ENCODE measurements at places on chromosomes 4 and X.

DNA sequence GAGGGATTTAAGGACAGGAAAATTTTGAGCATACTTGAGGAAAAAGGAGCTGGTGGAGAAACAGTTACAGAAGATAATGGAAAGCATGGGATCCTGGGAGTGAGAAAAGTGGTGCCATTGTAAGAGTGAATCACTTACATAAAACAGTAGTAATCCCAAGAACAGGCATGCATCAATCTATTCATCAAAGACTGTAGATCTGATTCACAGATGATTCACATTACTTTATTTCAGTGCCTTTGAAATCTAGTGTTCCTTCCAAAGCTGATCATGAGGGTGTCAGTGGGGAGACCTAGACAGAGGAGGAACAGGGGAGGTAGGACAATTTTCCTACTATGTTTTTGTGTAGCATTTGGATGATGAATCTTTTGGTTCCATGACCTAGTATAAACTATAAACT, 102.7 kb downstream of the TAB3 start:
- no peak for DNase-seq

DNA sequence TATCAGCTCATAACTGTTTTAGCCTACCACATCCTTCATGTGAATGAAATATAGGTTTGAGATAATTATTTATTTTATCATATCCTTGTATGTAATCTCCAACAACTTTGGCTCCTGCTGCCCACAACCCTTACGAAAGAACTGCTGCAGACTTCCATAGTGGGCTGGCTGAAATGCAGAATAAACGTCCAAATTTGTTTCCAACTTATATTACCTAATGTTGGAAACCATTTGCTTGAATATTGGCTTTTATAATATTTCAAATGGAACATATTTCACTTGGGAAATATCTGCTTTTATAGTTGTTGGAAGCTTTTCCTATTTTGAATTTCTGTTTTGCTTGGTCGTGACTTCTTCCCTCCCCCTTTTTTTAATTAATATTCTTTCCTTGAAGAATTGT, 45.0 kb upstream of the ITM2A start:
- DNase-seq, result no peak

DNA sequence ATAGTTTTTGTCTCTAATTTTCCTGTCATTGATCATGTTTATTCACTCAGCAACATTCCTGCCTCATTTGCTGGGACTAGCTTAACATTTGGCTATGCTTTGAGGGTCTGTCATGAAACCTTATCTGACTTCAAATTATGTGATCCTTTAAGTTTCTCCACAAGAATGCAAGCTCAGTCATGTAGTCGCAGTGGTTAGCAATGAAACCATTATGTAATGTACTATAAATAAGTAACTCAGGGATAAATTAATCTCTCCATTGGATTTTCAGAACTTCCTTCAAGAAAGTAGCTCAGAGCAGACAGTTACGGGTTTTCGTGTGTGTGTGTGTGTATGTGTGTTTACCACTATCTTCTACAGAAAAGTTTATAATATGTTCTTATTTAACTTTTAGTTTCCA, 993.6 kb downstream of the ADGRL3 start:
- DNase-seq, result no peak

GRCh38 chr4:26120098-26120825, 200.6 kb upstream of the RBPJ start:
- DNase-seq, result no peak

DNA sequence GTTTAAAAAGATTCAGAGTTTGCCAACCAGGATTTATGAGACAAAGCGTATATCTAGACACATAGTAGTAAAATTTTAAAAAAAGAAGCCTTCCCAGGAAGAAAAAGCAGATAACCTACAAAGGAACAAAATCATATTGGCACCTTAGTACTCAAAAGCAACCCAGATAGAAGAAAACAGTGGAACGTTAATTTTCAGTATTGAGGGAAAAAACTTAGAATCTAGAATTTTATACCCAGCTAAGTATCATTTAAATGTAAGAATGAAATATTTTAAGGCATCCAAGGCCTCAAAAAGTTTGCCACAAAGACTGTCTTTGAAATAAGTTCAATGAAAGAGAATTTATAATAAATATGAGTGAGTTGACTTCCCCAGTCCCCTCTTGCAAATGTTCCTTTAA, 96.5 kb upstream of the EOLA2 start:
- DNase-seq, result no peak

- DNase-seq, result no peak
Observed at GRCh38 chr4:104063341-104063740, 343.6 kb upstream of the TACR3 start.

DNA sequence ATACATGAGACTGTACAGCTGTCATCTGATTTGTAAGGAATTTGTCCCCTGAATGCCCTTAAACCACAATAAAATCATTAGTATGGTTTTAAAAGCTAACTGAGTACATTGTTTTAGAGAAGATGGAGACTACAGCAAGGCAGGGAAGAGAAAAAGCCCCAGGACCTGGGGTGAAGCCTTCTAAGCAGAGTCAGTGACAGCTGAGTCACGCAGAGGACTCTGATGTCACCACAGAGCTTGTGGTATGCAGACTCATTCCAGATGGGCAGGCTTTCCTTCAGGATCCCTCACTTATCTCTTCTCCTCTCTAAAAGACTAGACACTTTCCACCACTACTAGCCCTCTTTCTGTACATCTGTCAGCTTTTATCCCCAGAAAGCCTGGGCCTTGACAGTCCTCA, 97.1 kb upstream of the ATOH1 start:
- peak; percentile 25 for DNase-seq

DNA sequence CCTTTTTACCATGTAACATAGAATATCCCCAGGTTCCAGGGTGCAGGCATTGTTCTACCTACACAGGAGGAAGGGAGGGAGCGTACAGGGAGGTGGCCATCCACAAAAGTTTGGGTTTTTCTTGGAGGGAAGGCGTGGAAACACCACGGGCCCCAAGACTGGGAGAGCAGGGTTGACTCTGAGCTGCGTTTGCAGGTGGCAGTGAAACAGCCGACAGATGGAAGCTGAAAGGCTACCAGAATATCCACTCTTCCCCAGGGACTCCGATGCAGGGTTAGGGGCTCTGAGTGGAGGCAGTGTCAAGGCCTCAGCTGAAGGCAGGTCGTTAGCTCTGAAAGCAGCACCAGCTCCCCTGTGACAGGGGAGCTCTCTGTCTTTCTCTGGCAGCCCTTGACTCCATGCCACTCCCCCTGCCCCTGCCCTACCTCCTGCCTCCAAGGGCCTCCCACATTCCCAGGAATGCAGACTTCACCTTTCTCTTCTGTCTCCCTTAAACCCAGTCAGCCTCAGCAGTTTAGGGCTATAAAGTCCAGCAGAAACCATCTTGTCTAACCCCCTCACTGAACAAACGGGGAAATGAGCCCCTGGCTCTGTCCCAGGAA, 14.0 kb upstream of the GLOD5 start:
- DNase-seq, result no peak

DNA sequence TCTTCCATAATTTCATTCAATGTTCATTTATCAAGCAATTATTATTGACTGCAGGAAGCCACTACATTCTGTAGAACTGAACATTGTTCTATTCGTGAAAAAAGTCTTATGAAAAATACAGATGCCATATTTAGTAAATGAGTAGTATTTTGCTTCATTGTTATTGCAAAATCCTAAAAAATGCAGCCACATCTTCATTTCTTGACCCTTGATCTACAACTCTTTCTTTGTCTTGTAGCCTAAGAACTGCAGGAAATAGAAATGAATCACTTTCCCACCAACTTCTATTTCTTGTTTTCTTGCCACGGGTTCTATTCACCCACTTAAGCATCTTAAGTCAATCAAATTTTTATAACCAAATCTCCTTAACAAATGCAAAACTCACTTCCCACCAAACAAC, 63.3 kb downstream of the KCNIP4 start:
- DNase-seq, result no peak

DNA sequence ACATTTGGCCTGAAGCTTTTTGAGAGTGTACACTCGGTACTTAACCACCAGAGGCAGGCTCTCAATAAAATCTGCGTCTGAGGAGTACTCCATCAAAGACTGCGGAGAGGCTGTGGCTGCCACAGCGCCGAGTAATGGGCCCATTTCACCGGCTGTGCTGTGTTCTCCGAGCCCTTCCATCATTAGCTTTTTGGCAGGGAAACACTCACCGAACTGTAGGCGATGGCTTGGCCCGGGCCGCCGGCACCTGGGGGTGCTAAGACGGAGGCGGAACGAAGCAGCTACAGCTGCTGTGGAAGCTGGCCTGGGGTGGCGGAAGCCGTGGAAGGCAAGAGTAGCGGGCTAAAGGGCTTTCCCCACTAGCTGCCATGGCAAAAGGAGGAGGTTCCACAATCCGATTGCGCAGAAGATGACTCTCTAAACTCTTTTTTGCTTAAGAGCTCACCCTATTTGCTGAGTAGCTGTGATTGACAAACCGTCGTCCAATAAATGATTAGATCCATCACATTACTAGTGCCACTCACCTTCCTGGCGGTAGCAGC, 48.5 kb upstream of the PABPC1L2A start:
- peak; percentile 41 for DNase-seq

- peak; percentile 21 for DNase-seq
Observed at GRCh38 chr4:73335679-73336078, 68.4 kb upstream of the ALB start.

GRCh38 chr4:41214825-41215146, 444 bp upstream of the APBB2 start:
- no peak for DNase-seq

All from retina (tissue), 1 donor.